ENCODE measurements at places on chromosomes 5 and 9.

GRCh38 chr5:126483156-126483555 lies 59.9 kb downstream of the GRAMD2B start:
- DNase-seq: no peak

GRCh38 chr5:52987711-52988331 lies 1.3 kb upstream of the ITGA2 start:
- no peak for DNase-seq

DNA sequence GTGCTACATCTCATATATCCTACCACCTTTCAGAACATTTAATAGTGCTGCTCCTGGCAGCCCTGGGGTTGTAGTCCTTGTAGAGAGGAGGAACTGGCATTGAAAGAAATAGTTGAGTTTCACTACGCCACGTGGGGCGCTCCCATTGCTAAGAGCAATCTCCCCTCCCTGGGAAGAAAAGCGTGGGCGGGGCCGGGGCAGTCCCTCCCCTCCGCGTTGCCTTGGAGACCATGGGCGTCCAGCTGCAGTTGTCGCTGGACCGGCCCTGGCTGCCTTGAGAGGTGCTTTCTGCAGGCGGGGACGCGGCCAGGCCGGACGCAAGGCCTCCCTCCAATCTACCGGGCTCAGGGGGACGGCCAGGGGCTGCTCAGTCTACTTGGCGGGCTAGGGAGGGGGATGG lies 368 bp upstream of the CCDC180 start:
- DNase-seq: peak; percentile 83

- no peak for DNase-seq
Measured at GRCh38 chr9:102354041-102354440, 615.6 kb upstream of the GRIN3A start.

GRCh38 chr5:74801941-74802340 lies 34.9 kb downstream of the NSA2 start:
- DNase-seq: no peak
